ENCODE measurements at places on chromosomes 2 and 18.

DNA sequence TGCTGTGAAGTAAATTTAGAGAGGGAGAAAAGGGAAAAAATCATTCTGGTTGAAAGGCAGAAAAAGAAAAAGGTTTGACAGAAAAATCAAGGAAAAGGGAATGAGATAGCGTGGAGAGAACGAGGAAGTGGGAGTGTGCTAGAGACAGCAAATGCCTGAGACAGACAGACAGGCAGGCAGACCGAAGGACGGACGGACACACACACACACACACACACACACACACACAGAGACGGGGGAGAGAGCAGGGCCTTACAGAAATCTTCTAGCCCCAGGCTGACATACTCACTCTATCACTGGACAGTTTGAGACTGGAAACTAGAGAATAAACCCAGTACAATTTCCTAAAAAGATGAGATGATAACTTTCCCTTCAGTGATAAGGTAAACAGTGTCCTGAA is 238.4 kb downstream of the ZNF521 start:
- DNase-seq, result no peak

DNA sequence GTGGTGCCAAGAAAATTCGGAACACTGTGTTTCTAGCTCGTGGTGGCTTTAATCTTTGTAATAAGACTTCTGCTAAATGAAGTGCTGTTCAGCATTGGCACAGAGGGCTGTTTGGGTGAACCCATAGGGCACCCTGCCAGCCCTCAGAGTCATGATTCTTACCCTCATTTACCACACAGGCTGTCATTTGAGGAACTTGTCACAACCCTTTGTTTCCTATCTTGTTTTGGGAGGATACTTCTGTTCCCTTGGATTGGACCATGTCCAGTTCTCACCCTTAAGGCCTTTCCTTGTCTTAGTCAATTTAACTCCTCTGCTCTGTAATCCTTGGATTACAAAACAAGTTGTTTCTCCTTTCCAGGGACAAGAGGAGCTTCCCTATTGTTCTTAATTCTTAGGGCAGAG is 225.7 kb downstream of the MTX2 start:
- DNase-seq, result no peak

DNA sequence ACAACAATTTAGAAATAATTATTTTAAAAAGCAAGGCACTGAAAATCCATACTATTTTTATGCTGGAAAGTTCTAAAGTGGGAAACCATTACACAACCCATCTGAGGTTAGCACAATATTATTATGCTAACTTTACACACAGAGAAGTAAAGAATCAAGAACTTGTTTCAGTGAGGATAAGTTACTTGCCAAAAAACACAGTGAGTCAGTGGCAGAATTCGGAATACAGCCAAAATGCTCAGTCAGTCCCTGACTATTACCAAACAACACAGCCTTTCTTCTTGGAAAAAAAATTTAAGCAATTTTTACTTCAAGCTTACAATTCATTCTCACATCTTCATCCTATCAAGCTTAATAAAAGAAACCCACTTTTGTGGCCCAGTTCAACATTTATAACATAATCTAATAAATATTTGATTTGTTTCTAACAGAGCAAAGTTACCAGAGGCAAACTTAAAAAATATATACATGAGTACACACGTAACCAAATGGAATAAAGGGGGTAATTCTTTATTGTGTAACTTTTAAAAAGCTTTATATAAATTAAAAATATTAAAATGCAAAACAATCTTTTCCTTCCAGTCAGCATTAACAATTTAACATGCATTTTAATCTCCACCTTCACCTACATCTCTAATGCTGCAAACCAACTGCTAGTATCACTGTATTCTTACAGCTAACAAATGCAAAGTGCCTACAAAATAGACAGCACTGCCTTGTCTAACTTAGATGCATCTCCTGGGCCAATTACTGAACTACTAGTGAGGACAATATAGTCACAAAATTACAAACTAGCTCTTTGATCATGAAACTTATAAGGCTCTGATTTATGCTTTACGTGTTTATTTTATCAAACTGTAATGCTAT is 55.2 kb downstream of the CCDC88A start:
- no peak for DNase-seq

DNA sequence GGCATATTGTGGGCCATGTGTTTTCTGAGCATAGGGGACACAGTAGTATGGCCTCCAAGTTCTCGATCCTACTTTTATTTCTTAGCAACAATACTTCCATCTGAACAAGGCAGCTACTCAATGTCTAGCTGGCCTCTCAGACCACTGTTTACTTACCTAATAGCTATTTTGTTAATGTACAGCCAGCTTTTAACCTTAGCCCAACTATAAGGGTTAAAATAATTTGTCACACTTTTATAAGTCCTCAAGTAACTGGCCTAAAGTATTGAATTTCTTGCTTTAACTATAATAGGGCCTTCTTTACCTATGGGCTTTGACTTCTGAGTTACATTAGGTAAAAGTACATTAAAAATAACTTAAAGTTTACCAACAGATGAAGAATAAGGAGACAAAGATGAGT is 117.4 kb downstream of the GAREM1 start:
- DNase-seq, result no peak

- DNase-seq, result peak; percentile 76
Observed at GRCh38 chr2:173607606-173608311, 253.1 kb downstream of the CDCA7 start.

DNA sequence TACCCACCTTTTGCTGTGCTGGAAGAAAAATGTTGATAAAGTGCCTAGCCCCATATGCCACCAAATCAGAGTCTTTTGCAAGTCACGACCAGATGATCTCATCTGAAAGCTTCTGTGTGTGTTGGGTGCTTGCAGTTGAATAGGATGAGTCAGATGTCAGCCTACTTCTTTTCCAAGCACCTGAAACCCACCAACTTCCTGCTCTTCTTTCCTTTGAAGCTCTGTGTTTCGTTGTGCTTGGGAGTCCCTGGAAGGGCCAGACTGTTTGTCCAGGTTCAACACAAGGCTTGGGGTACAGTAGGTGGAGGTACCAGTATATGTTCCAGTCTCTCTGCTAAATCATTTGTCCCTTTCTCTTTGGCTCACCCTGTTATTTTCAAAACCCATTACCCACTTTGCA is 36.8 kb upstream of the LCLAT1 start:
- no peak for DNase-seq

DNA sequence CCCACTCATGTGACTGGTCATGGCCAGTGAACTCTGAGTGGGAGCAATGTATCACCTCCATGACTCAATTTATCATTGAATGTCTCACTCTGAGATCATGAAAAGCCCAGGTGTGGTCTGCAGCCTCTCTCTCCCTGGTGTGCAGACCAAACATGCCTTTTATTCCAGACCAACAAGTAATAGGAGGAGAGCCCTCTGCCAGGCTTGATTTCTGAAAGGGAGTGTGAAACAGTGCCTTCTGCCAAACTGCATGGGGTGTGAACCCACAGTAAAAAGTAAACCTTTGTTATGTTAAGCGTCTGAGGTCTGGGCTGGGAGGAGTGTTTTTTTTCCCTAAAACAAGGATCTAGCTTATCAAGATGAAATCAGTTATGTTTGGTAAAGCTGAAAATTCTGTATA is 601.2 kb downstream of the ADCYAP1 start:
- no peak for DNase-seq

- no peak for DNase-seq
Observed at GRCh38 chr18:63146828-63147409, 172.7 kb downstream of the BCL2 start.

- DNase-seq, result no peak
Observed at GRCh38 chr2:143571747-143572146, 442.5 kb downstream of the ARHGAP15 start.

DNA sequence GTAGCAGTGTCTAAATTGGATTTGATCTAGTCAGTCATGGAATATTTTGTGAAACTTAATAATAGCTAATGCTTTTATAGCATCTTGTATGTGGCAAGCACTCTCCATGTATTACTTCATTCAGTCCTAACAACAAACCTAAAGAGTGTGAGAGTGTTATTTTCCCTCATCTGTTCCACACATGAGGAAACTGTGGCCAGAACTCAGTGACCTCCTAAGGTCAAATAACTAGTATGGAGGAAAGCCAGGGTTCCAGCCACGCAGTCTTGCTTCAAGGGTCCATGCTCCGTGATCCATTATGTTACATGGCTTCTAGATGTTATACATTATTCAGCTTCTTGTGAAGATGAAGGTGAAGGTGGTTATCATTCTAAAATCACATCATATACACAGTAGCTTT is 45.5 kb downstream of the TWSG1 start:
- DNase-seq, result no peak

GRCh38 chr18:28960146-28960545 is 783.2 kb upstream of the CDH2 start:
- no peak for DNase-seq

- no peak for DNase-seq
Observed at GRCh38 chr2:59297816-59298215, 1056.7 kb upstream of the FANCL start.

DNA sequence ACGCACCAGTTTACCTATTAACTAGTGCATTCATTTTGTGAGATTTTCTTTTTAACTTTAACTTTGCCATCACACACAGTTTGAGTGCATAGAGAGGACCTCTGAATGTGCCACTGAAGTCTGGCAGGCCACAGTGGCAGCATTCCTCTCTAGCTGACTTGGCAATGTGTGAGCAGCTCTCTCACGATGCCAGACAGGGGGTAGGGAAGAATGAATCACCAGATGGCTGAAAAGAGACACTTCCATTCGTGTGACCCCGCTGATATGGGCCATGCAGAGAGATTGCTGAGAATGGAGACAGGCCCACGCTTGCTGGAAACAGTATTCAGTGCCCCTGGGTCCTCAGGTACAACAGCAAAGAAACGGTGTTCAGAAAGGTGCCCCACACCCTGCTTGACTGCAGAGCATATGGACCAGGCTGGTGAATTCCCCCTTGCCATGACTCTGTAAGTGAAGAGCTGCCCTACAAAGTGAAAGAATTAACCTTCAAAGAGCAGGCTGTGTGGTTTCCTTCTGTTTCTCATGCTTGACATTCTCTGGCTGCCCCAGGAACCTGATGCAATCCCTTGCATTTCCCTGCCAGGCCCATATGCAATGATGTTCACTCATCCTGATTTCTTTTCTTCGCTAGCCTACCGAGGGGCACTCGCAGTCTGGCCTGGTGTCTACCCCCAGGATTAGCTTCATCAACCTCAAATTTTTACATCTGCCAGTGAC is 236.1 kb downstream of the CDH20 start:
- no peak for DNase-seq

- DNase-seq, result no peak
Observed at GRCh38 chr2:107685421-107685986, 141.2 kb upstream of the RGPD4 start.

GRCh38 chr2:193350509-193350908 is 1155.8 kb upstream of the TMEFF2 start:
- no peak for DNase-seq

GRCh38 chr18:31134988-31135529 is 27.6 kb downstream of the DSC1 start:
- no peak for DNase-seq

DNA sequence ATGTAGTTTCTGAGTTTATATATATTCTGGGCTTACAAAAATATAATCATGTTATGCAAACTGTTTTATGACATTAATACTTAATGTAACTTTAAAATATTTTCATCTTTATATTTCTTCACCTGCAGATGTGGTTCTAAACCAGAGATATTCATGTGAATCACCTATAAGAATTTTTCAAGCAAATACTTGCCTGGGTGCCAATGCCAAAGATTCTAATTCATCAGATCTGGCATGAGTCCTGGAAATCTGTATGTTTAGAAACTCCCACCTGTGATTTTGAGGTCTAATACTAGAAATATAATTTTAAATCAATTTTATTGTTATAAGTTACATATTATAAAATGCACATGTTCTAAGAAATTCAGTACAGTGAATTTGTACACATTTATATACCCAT is 19.9 kb upstream of the DNAH6 start:
- no peak for DNase-seq

- no peak for DNase-seq
Observed at GRCh38 chr2:207390302-207391095, 139.3 kb upstream of the CREB1 start.

GRCh38 chr2:170886386-170886785 is 42.7 kb upstream of the GORASP2 start:
- no peak for DNase-seq

- no peak for DNase-seq
Observed at GRCh38 chr18:57803103-57803969, at the start of gene ATP8B1. Gene ATP8B1, minus strand, starts transcription at chr18:57803315. Its CDS starts 71,508 bp downstream, at chr18:57731807.

- no peak for DNase-seq
Observed at GRCh38 chr2:98026927-98027522, 31.3 kb upstream of the TMEM131 start.

- DNase-seq, result no peak
Observed at GRCh38 chr2:241659150-241659739, 21.8 kb downstream of the ATG4B start.

- no peak for DNase-seq
Observed at GRCh38 chr2:176240301-176240700, 28.9 kb upstream of the MTX2 start.

- no peak for DNase-seq
Observed at GRCh38 chr18:55763805-55764204, 175.8 kb upstream of the TCF4 start.

- DNase-seq, result no peak
Observed at GRCh38 chr2:212949786-212950185, 201.6 kb downstream of the IKZF2 start.

DNA sequence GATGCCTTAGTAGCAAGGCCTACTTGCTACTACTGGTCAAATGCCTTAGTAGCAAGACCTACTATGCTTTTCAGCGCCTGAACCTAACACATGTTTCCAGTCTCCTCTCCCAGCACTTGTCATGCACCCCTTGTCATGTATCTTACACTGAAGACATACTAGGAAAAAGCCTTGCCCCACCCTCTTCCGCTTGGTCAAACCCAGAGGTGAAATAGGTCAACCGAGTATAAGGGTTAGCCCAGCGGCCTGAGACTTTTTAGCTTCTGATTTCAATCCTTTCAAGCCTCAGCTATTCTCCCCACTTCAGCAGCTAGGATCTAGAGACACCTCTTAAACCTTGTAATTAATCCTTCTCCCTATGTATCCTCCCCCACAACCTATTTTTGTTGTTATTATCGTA is 73.3 kb downstream of the UPP2 start:
- no peak for DNase-seq

GRCh38 chr2:141523199-141523598 is 607.6 kb downstream of the LRP1B start:
- DNase-seq, result no peak

GRCh38 chr2:12533337-12534005 is 183.3 kb upstream of the TRIB2 start:
- DNase-seq, result no peak

Measured in SHP77 treated with DMSO at 0.1 percent for 48 hours (cell line).